ENCODE measurements at places on chromosomes 2 and 18. TPM values are rescaled to one million over a fixed set of nuclear protein-coding genes. Genes with fewer than 3 reads are reported as not detected.

GRCh38 chr2:144922519-144922918 is 402.6 kb upstream of the ZEB2 start:
- H3K36me3 ChIP-seq = no peaks in the 10 kb centered on the region
- no peaks in the 10 kb centered on the region for H3K27me3 ChIP-seq
- DNase-seq = no peak
- no peaks in the 10 kb centered on the region for H3K4me1 ChIP-seq
- H3K4me3 ChIP-seq = no peak overlapping the region

DNA sequence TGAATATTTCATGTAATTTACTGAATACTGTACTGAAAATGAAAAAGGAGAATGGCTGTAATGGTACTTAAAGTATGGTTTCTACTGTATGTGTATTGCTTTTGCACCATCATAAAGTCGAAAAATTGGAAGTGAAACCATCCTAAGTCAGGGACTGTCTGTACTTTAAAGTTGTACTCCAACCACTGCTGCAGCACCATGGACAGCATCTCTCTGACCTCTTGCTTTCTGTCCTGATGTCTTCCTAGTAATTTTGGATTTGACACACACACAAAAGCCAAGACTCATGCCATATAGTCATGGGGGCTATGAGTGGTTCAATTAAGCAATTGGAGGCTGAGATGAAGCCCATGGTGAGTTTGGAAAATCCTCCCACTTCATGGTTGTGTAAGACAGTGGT is 256.3 kb upstream of the PKDCC start:
- no peak overlapping the region for H3K4me3 ChIP-seq
- H3K4me1 ChIP-seq = no peaks in the 10 kb centered on the region
- DNase-seq = peak; percentile 65
- H3K27ac ChIP-seq = no peak overlapping the region
- H3K27me3 ChIP-seq = no peaks in the 10 kb centered on the region
- no peaks in the 10 kb centered on the region for H3K36me3 ChIP-seq

- no peaks in the 10 kb centered on the region for H3K27me3 ChIP-seq
- H3K4me1 ChIP-seq = peaks cover 12% of the 10 kb centered on the region
- no peak overlapping the region for H3K27ac ChIP-seq
- H3K4me3 ChIP-seq = no peak overlapping the region
- H3K36me3 ChIP-seq = no peaks in the 10 kb centered on the region
- no peak for DNase-seq
These were observed 30.1 kb downstream of the TGIF1 start for GRCh38 chr18:3479978-3480509.

GRCh38 chr2:159225025-159226016 is 61.2 kb downstream of the WDSUB1 start:
- H3K36me3 ChIP-seq = no peaks in the 10 kb centered on the region
- no peak overlapping the region for H3K4me3 ChIP-seq
- no peaks in the 10 kb centered on the region for H3K27me3 ChIP-seq
- H3K27ac ChIP-seq = no peak overlapping the region
- DNase-seq = peak; percentile 31

GRCh38 chr18:48869591-48869990 is 81.2 kb downstream of the SMAD7 start:
- DNase-seq = no peak
- no peaks in the 10 kb centered on the region for H3K4me1 ChIP-seq
- no peaks in the 10 kb centered on the region for H3K27me3 ChIP-seq
- no peak overlapping the region for H3K4me3 ChIP-seq
- H3K36me3 ChIP-seq = no peaks in the 10 kb centered on the region
- no peak overlapping the region for H3K27ac ChIP-seq

DNA sequence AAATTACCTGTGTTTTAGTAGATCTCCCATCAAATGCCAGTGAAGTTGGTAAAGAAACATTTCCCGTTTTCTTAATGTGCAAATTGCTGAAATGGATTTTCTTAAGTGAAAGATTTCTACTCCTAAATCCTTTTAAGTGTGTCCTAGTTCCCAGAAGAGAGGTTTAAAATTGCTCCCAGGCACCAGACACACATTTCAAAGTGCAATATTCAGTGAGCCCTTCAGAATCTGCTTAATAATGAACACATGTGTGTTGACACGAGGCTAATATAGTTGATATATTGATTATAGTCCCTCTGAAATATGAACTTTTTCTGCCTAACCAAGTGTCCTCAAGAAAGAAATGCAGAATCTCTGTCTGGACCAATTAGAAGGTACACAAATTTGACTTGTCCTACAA is 861.7 kb upstream of the CNTNAP5 start:
- no peak for DNase-seq
- H3K4me1 ChIP-seq = no peaks in the 10 kb centered on the region
- no peak overlapping the region for H3K27ac ChIP-seq
- H3K27me3 ChIP-seq = no peaks in the 10 kb centered on the region
- no peak overlapping the region for H3K4me3 ChIP-seq
- no peaks in the 10 kb centered on the region for H3K36me3 ChIP-seq

DNA sequence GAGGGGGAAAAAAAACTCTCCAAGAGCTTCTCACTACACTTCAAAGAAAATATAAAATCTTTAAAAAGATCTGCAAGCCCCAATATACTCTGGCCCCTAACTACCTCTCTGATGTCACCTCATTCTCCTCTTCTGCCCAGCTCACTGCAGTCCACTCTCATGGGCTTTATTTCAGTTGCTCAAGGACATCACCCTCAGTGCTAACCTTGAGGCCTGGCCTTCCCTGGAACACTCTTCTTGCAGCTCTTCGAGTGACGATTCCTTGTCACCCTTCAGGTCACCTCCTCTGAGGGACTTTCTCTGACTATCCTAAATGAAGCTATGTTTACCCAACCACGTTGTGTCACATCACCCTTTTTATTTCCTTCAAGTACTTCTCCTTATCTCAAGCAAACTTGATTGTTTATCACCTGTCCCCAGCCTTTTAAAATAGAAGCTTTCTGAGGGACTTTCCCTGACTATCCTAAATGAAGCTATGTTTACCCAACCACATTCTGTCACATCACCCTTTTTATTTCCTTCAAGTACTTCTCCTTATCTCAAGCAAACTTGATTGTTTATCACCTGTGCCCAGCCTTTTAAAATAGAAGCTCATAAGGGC is 10.4 kb downstream of the RTTN start:
- H3K27me3 ChIP-seq = no peaks in the 10 kb centered on the region
- no peaks in the 10 kb centered on the region for H3K4me1 ChIP-seq
- DNase-seq = no peak
- no peak overlapping the region for H3K27ac ChIP-seq
- no peak overlapping the region for H3K4me3 ChIP-seq
- peaks cover 6% of the 10 kb centered on the region for H3K36me3 ChIP-seq

- no peaks in the 10 kb centered on the region for H3K36me3 ChIP-seq
- H3K4me1 ChIP-seq = no peaks in the 10 kb centered on the region
- DNase-seq = no peak
- H3K27me3 ChIP-seq = no peaks in the 10 kb centered on the region
These were observed 23.1 kb downstream of the PASK start for GRCh38 chr2:241126201-241126611.

DNA sequence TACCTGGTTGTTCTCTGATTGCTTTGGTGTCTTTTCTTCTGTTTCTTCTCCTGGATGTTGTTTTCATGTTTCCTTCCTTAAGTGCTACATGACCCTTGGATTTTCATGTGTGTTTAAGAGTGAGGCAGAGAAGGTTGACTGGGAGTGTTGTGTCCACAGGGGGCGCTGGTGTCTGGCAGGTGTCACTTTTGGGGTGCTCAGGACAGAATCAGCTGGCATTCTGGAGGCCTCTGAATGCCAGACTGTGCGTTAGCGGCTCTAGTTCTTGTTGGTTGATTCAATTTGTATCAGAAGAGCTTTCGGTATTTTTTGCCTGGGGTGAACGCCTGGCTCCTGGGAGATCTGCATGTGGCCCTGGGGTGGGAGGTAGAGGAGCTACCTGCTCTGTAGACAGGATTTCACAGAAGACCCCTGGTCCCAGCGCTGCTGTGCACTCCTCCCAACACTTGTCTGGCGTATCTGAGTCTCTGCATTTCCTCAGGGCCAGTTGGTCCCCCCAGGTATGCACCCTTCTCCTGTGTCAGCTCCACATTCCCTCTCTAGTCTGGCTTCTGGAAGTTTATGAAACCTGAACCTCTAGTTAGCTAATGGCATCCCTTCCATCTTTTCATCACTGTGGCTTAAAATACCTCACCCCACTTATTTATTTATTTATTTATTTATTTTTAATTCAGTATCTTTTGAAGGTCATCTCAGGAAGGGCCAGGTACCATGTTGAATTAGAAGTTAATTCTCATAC is 1.1 kb downstream of the GREB1 start:
- no peak overlapping the region for H3K4me3 ChIP-seq
- H3K36me3 ChIP-seq = no peaks in the 10 kb centered on the region
- H3K4me1 ChIP-seq = peaks cover 15% of the 10 kb centered on the region

DNA sequence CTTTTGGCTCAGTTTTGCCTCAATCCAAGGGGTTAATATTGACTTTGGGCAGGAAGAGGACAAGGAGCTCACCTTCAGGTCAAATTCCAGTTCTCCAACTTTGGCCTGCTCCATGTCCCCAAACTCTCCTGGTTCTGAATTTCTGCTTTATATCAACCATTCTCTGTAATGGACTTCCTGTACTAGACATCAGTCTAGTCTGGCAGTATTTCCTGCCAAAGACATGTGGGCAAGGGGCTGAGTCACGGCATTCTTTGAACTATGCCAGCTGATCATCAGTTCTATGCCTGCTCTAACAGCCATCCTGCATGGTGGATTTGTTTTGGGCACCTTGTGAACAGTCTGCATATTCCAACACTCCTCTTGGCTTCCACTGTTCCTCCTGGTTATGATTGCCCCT is 199.4 kb downstream of the ZEB2 start:
- no peak overlapping the region for H3K4me3 ChIP-seq
- no peak for DNase-seq
- H3K27me3 ChIP-seq = no peaks in the 10 kb centered on the region
- no peaks in the 10 kb centered on the region for H3K36me3 ChIP-seq
- H3K4me1 ChIP-seq = peaks cover 5% of the 10 kb centered on the region

DNA sequence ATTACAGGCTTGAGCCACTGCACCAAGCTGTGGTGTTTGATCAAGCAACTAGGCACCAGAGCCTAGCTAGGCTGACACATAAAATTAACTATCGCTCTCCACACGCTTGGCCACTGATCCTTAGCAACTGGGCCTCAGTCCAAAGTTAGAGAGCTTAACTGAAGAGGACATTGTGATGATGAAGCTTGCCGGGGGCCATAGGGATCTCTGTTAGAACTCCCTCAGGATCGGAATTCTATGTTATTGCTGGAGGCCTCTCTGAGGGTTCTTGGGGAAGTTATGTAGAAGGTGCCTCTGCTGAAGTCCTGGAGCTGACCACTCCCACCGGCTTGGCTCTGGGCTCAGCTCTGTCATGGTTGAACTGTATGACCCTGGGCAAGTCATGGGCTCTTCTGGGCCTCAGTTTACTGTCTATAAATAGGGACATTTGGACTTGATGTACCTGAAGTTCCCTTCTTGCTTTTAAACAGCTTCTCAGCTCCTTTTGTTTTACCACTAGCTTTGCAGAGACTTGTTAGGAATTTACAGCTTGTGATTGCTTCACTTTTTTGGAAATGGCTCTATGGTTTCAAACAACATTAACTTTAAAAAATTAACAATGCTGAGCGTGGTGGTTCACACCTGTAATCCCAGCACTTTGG is 44.1 kb downstream of the GATA6 start:
- no peak overlapping the region for H3K27ac ChIP-seq
- DNase-seq = no peak
- H3K27me3 ChIP-seq = peaks cover 35% of the 10 kb centered on the region
- no peaks in the 10 kb centered on the region for H3K4me1 ChIP-seq
- no peak overlapping the region for H3K4me3 ChIP-seq

DNA sequence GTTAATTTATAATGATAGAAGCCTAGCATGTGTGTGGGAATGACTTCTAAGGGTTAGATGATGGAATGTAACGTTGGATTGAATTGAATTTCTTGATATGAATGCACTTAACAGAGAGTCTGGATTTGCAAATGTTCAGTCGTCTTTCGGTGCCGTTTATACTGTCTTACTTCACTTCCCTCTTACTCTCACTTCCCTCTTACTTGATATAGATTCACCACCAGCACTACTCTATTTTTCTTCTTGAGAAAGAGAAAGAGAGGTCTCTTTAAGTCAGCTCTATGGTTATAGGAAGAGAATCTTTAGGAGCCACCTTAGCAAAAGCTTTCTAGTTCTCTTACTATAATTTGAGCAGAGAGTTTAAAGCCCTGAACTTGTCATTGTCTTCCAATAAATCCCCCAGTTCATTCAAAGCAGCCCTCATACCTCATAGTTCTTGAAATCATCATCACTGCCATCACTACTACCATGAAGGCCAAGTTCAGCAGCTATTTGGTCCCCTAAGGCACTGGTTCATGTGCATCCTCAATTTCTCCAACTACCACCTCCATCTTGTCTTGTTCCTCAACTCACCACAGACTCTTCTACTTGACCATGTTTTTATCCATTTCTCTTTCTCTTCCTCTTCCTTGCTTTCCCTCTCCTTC is 501.7 kb upstream of the TCF4 start:
- no peak overlapping the region for H3K4me3 ChIP-seq
- no peak overlapping the region for H3K27ac ChIP-seq
- no peak for DNase-seq
- H3K36me3 ChIP-seq = no peaks in the 10 kb centered on the region

DNA sequence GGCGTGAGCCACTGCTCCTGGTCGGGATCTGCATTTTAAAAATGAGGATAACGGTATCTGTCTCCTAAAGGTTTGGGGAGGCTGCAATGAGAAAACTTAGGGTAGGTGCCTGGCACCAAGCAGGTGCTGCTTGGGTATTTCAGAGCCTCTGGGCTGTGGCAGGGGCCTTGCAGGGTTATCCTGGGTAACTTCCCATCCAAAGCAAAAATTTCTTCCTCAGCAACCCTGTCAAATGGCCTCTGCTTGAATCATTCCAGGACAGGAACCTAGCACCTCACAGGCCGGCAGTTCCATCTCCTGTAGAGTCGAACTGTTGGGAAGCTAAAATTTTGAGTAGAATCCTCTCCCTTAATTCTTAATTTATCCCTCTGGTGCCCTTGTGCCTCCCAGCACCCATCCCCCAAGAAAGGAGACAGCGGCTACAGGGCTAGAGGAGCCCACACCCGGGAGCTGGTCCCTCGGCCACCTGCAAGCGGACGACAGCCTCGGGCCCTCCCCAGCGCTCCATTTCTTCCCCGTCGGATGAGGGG is 868 bp downstream of the CGREF1 start:
- no peaks in the 10 kb centered on the region for H3K36me3 ChIP-seq
- peaks cover 69% of the 10 kb centered on the region for H3K27me3 ChIP-seq
- H3K4me3 ChIP-seq = peak overlapping the region; percentile 58

GRCh38 chr18:27797484-27797883 is 379.4 kb downstream of the CDH2 start:
- no peaks in the 10 kb centered on the region for H3K27me3 ChIP-seq
- no peak overlapping the region for H3K4me3 ChIP-seq
- H3K27ac ChIP-seq = no peak overlapping the region
- DNase-seq = no peak

- H3K36me3 ChIP-seq = no peaks in the 10 kb centered on the region
- H3K4me1 ChIP-seq = peaks cover 9% of the 10 kb centered on the region
- H3K27ac ChIP-seq = no peak overlapping the region
- H3K27me3 ChIP-seq = no peaks in the 10 kb centered on the region
- no peak overlapping the region for H3K4me3 ChIP-seq
These were observed 28.6 kb downstream of the ARID5A start for GRCh38 chr2:96565111-96565510.

Gene LAMA1
- 95.4 TPM for total RNA-seq

Gene HOXD13
- total RNA-seq = not detected

Gene LINC00305
- not detected for total RNA-seq

Gene RFX8
- total RNA-seq = 0.37 TPM

Gene ZC3H6
- total RNA-seq = 21.7 TPM

Gene IL1RL2
- total RNA-seq = not detected

Gene SERTAD2
- 19.1 TPM for total RNA-seq

Gene NEU4
- not detected for total RNA-seq

Gene CHAC2
- total RNA-seq = 4.5 TPM

Gene CSRNP3
- total RNA-seq = 14.7 TPM

Gene RAPH1
- total RNA-seq = 11.2 TPM

Gene SPP2
- total RNA-seq = not detected
